ENCODE measurements at places on chromosomes 13 and 19.

DNA sequence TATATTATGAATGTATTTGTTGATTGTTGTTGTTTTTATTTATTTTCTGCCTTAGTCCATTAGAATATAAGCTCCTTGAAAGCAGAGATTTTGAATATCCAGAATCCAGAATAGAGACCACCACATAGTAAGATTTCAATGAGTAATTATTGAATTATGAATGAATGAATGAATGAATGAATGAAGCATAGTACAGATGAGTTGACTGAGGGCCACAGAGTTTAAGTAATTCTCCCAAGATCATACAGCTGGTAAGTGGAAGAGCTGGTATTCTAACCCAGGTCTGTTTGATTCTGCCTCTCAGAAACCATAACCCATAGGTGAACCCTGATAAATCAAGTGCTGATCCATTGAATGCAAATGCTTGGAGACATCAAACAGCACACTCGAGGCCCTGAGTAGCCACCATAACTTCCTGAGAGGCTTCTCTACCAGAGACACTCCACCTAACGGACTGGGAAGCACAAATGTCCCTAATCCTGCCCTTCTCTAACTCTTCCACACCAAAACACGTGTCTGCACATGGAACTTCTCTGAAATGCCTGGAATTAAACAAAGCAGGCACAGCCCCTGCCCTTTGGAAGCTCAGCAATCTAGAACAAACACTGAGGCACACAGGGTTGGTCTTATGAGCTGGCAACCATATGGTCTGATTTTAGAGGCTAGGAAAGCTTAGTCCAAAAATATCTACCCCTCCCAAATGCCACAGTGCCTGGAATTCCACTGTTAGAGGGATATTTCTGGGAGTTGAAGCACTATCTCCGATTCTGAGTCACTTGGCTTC is 190.1 kb downstream of the FOXO1 start:
- no peak for DNase-seq

- no peak for DNase-seq
Observed at GRCh38 chr19:39349326-39349725, 7.1 kb downstream of the SAMD4B start.

DNA sequence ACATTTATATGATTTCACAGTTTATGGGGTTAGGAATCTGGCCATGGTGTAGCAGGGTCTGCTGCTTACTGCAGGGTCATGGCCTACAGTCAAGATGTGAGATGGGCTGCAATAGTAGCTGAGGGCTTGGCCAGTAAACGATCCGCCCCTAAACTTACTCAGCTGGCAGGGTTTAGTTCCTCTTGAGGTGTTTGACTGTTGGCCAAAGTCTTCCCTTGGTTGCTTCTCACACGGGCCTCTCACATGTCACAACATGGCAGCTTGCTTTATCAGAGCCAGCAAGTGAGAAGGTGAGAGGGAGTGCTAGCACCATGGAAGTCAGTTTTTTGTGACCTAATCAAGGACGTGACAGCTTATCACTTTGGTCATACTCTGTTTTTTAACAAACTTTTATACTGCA is 77.1 kb downstream of the DNAJC3 start:
- no peak for DNase-seq

DNA sequence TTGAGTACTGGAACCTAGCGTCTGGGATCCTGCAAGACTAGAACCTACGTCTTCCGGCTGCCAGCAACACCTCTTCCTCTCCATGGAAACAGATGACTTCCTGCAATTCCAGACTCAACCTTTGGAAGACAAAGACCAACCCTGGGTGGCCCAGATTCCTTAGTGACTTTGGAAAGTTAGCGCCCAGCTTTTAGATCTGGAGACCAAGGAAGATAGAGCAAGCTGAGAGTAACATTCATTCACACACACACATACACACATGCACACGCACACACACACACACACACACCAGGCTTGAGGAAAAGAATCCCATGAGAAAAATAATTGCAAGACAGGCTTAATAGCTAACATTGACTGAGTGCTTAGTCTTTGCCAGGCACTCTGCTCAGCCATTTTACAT is 788.9 kb downstream of the UQCRFS1 start:
- no peak for DNase-seq

DNA sequence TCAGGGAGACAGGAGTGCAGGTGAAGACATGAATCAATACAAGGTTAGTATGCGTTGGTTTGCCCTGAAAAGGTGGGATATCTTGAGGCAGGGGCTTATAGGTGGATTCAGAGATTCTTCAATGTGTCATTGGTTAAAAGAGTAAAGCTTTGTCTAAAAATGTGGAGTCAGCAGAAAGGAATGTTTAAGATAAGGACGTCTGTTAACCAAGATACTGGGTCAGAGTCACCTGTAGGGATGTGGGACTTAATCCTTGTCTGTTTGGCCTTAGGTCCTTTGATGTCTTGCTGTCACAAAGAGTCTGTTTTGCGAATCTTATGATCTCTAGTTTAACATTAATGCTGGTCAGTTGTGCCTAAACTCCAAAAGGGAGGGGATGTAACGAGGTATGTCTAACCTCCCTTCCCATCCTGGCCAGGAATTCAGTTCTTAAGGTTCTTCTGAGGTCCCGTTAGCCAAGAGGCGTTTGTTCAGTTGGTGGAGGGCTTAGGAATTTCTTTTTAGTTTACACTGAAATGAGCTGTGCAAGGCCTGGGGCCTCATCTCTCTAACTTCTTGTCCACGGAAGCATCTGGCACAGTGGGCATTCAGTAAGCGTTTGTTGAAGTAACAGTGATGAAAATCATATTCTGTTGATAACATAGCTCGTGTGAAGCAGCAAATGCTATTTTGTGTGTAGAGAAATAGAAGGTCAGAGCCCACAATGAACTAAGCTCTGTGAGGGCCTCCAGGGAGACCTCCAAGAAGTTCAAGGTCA is 96.2 kb upstream of the RNF113B start:
- no peak for DNase-seq

GRCh38 chr13:46495651-46496050 is 57.3 kb upstream of the LRCH1 start:
- DNase-seq, result no peak

- no peak for DNase-seq
Observed at GRCh38 chr19:51002542-51003311, 1.3 kb upstream of the KLK8 start.

DNA sequence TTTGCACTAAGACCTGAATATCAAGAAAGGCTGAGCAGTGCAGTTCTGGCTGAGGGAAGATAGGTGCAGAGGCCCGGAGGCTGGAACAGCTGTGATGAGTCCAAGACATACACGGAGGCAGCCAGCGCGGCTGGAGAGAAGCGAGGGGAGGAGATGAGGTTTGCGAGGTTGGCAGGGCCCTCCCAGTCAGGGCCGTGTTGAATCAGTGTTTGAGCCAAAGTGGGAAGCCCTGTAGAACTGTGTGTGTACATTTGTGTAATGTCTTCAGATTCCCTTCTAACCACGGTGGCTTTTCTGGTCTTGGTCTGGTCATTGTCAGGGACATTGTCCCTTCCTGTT is 34.9 kb downstream of the PAK4 start:
- no peak for DNase-seq

- no peak for DNase-seq
Observed at GRCh38 chr19:47188507-47189033, 42.4 kb downstream of the BBC3 start.

DNA sequence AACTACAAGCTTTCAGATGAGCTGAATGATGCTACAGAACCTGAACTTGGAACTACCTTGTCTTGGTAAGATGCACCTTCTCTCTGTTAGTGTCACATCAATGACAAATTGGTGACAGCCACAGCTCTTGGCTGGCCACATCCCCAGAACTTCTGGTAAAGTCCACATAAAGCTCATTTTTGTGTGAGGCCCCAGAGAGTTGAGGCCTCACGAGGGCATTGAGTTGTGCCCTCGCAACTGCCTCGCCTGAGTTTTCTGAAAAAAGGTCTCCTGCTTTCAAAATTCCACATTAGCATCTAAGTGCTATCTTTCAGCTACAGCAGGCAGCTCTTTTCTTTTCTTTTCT is 42.6 kb downstream of the MRPL57 start:
- DNase-seq, result no peak

DNA sequence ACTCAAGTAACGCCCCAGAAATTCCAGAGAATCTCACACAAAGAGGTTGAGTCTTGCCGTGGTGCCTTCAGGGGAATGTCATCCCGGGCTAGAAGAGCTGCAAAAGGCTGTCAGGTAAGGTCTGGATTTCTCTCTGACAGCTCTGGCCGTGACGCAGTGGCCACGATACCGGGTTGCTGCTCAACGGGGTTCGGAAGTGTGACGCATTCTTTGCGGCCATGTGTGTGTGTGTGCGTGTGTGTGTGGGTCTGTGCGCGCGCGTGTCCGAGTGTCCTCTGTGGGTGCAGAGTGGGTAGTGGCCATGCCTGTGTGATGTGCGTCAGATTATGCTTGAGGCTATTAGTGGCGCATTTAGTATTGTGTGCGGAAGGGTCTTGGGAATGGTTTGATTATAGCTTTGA is 306 bp downstream of the ZNF540 start:
- peak; percentile 2 for DNase-seq

GRCh38 chr13:111298214-111298975 is 22.0 kb upstream of the TEX29 start:
- no peak for DNase-seq

DNA sequence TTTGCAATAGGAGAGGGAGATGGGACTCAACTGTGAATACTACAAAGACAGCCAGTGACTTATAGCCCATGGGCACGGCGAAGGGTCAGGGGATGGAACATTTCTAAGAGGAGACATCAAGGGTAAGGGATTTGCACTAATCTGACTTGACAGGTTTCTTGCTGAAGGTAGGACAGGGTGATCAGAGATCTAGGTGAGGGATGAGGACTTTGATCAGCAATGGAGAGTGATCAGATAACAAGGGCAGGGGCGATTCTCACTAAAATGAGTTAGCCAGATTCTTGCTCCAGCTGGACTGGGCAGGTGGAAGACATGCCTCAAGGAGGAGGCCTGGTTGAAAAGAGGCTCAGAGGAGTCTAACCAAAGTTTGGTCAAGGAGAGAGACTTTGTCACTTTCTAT is 209.2 kb downstream of the SLC7A1 start:
- DNase-seq, result no peak

DNA sequence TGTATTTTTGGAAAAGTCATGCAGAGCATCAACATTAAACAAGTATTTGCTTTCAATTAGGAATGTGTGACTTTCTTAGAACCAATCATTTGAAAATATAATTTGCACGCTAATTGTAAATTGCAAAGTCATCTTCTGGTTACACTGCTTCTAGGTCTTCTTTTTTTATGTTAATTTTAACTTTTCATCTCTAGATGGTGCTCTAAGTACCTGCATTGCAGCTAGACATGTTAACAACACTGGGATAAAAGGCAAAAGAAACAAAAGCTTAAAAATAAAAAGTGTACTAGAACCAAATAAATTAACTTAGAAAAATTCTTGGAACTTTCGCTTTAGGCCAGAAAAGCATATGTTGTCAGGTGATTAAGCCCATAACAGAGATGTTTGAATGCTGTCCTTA is 2758.2 kb downstream of the PCDH9 start:
- DNase-seq, result no peak

- DNase-seq, result no peak
Observed at GRCh38 chr19:48962029-48962848, 2.9 kb upstream of the FTL start.
